ENCODE measurements at places on chromosomes 7 and 10.

- DNase-seq = no peak
These were observed 73.1 kb downstream of the TLL2 start for GRCh38 chr10:96440361-96441292.

- no peak for DNase-seq
These were observed 7.7 kb upstream of the NRBF2 start for GRCh38 chr10:63125459-63125858.

DNA sequence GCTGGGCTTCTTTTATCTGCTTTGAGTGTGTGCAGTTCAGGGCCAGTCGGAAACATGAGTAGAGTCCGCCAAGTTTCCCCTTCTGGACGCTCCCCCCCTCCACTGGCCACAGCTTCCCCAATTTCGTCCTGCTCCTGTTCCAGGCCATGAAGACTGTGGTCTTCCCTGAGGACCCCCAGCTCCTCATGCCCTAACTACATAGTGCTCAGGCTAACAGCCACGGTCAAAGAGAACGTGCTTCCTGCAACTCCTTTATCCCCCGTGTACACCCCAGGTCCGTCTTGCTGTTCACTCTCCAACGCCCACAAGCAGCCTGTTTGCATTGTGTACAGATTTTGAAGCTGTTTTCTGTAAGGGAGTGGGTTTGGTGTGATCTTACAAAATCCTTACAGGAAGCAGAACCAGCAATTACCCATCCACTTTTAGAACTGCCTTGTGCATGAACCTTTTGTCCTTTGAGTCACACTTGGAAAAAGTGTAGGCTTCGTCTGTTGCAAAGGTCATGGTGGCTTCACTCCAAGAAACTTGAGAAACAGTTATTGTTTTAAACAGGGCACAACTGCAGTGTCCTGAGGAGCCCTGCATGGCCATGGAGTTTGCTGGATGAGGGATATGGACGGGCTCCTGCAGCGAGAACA lies 77.0 kb upstream of the FAM20C start:
- no peak for DNase-seq

DNA sequence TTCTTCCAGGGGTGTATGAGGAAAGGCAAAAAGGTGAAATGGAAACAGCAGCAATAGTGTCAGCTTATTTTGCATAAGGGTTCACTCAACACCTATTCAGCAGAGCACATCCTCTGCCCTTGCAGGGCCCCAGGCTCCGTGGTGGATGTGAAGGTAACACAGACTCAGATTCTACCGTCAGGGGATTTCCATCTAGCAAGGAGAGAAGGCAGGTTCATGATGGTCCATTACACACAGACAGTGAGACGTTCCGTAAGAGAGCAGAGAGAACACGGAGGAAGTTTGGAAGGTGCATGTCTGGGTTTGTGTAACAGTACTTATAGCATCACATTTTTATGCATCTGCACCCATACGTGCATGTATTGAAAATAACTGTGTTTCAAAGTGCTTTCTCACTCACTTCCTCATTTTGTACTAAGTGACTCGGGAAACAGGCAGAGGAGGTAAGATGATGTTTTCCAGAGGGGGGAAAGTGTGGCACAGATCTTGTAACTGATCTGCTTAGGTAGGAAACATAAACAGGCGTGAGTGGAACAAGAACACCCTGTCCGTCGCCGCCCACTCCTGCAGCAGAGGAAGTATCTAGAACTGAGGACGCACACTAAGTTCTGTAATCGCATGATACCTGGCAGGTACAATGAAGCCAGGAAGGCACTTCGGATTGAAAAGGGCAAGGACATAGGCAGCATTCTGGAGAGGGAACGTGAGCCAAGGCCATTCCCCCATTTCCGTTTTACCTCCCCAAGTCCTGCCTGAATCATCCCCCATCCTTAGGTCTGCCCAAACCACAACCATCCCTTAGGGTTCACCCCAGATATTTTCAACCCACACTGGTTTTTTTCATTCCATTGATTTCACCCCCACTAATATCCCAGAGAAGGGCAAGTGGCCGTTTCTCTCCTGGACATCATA lies 1.0 kb upstream of the ENO4 start:
- DNase-seq = no peak

DNA sequence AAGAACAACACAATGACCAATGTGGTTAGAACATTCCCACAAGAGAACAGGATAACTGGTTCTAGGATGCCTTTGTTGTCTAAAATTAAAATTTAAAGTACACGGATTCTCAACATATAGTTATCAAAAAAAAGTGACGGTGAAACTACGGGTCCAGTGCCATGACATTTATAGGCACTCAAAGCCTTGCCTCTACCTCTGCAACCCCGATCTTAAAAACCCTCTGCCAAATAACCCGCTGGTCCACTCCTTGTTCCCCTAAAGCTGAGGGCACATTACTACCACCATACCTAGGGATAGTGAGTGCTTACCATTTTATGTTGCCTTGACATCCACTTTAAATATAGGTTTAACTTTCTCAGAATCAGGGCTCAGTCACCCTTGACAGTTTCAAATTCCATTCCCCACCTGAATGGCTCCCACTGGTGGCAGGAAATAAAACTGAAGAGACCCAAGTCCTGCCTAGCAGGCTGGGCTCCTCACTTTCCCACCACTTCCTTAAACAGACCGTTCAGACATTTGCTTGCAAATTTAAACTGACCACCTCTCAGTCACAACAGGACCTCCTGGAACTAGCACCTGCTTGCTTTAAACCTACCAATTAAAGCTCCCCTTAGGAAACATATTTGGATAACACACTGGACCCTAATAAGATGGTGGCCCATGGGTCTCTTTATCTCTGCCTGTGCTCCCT lies 169.9 kb upstream of the ASAH2 start:
- DNase-seq = no peak

GRCh38 chr10:61164458-61165160 lies 220.6 kb upstream of the RHOBTB1 start:
- DNase-seq = no peak

GRCh38 chr10:33153251-33153967 lies 181.1 kb downstream of the NRP1 start:
- no peak for DNase-seq
